ENCODE measurements at places on chromosomes 1 and 21. TPM values are rescaled to one million over a fixed set of nuclear protein-coding genes. Genes with fewer than 3 reads are reported as not detected.

DENND2C gene
- 1.4 TPM for total RNA-seq

GSTM1 gene
- 9.6 TPM for total RNA-seq

AQP10 gene
- not detected for total RNA-seq

SMIM1 gene
- 2.0 TPM for total RNA-seq

HES2 gene
- 0.09 TPM for total RNA-seq

OR2L8 gene
- total RNA-seq = not detected

RNF187 gene
- 61.4 TPM for total RNA-seq

LAMC2 gene
- total RNA-seq = 8.5 TPM

CNIH3 gene
- 3.6 TPM for total RNA-seq

FMOD gene
- 60.8 TPM for total RNA-seq

LPAR3 gene
- total RNA-seq = 2.6 TPM

LAPTM5 gene
- total RNA-seq = 0.09 TPM

NR1I3 gene
- not detected for total RNA-seq

ATP1A2 gene
- total RNA-seq = 0.65 TPM

CYP4Z1 gene
- total RNA-seq = not detected

C1QC gene
- total RNA-seq = 0.14 TPM

APCS gene
- not detected for total RNA-seq

OR10Z1 gene
- not detected for total RNA-seq

ACTN2 gene
- total RNA-seq = 0.14 TPM

MXRA8 gene
- total RNA-seq = 258 TPM
